ENCODE measurements at places on chromosomes 16 and 17. TPM values are rescaled to one million over a fixed set of nuclear protein-coding genes. Genes with fewer than 3 reads are reported as not detected.

SPATA32 gene
- not detected for polyA plus RNA-seq

MT4 gene
- not detected for polyA plus RNA-seq

PHF23 gene
- 56.3 TPM for polyA plus RNA-seq

BMERB1 gene
- 43.9 TPM for polyA plus RNA-seq

KRTAP3-1 gene
- not detected for polyA plus RNA-seq

RHBDF1 gene
- polyA plus RNA-seq = 50.2 TPM

TAT gene
- polyA plus RNA-seq = not detected

NPIPB9 gene
- 0.16 TPM for polyA plus RNA-seq

IL21R gene
- 0.52 TPM for polyA plus RNA-seq

TAC4 gene
- polyA plus RNA-seq = not detected

ITGA2B gene
- 0.31 TPM for polyA plus RNA-seq

DNA sequence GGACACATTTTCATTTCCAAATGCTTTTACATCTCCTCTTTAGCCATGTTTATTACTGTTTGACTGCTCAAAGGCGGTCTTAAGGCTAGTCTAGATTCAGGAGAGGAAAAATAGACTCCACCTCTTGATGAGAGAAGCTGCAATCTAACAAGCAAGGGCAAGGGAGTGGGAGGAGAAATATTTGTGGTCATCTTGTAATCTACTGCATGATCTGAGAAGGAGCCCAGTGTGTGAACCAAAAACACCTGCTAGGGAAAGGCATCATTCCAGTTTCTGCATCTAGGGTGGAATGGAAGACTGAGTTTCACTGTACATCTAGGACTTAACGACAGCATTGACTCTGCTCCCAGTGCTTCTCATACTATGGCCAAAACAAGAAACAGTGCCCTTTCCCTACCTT is 232.2 kb upstream of the HS3ST3A1 start:
- no peak for DNase-seq

DNA sequence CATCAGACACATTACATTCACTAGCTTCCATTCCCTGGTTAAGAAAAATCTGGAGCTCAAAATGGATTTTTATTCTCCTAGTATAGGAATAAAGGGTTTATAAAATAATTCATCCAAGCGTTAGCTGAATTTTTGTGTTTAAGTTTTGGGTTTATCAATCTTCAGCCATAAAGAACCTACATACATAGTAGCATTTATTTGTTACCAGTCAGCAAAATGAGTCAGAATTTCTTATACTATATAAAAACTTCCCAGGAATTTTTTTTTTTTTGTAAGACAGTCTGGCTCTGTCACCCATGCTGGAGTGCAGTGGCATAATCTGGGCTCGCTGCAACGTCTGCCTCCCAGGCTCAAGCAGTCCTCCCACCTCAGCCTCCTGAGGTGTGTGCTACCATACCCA is 40.2 kb upstream of the SLC12A3 start:
- no peak for DNase-seq

GRCh38 chr17:77492446-77493237 is 351.9 kb downstream of the SEC14L1 start:
- DNase-seq = no peak

DNA sequence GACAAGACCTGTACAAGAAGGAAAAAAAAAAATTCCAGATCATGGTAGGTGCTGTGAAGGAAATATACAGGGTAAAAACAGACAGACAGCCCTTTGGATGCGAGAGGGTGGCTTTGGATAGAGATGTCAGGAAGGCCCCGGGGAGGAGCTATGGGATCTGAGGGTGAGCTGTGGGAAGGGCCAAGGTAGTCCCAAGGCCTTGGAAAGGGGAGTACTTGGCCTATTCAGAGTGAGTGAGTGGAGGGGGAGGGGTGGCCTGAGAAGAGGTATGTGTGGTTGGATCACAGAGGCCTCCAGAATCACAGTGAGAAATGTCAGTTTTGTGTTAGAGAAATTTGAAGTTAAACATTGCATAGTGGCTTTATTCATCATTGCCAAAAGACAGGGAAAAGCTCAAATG is 31.2 kb upstream of the AKTIP start:
- no peak for DNase-seq

GRCh38 chr17:67474081-67474661 is 97.1 kb downstream of the PITPNC1 start:
- no peak for DNase-seq

DNA sequence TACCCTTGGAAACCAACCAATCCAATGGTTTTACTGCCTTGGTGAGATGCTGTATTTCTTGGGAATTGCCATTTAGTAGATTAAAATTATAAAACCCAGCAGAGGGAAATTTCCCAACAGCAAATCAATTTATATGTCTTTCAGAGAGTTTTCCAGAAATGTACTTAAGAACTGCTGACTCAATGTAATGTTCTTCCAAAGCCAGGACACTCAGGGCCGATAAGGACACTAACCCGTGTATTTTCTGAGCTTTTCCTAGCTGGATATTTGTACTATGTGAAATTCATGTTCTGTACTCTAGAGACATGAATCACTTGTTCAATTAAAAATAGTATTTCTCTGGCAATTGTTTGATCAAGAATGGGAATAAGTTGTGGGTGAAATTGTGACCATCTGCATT is 121.4 kb downstream of the KCNJ2 start:
- DNase-seq = no peak

DNA sequence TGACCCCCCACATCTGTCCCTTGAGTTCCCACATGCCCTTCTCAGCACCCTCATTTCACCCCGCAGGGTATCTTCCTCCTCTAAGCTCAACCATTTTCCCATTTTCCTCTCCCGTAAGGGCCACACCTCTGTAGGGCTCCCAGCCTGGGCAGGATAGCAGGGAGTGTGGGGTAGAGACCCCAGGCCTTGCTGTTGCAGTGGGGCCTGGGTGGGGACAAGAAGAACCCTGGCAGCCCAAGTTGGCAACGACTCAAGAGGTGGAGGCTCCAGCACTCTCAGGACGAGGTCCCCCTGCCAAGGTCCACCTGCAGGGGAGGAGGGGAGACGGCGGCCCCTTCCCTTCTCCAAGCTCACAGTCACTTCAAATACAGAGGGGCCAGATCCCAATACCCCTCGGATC is 2.0 kb upstream of the TMEM92 start:
- DNase-seq = no peak

GRCh38 chr17:5203908-5204294 is 12.2 kb upstream of the ZNF594 start:
- DNase-seq = peak; percentile 20

- DNase-seq = no peak
Measured at GRCh38 chr16:3131755-3132377, 3.0 kb upstream of the ZNF213 start.

DNA sequence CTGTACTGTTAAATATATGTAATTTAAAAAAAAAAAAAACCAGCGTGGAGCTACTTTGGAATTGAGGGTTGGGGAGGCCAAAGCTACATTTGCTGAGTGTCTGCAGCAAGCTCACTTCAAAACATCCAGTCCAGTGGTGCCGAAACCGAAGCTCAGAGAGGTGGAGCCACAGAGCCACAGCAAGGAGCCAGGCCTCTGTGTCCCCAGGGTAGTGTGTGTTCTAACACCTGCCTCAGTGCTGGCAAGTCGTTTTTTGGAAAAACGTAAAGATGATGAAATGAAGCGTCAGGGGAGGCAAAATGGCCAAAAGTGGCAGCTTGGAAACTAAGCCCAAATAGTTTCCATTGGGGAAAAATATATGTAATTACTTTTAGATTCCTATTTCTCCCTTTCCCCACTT is 36.1 kb upstream of the MRC2 start:
- DNase-seq = no peak

DNA sequence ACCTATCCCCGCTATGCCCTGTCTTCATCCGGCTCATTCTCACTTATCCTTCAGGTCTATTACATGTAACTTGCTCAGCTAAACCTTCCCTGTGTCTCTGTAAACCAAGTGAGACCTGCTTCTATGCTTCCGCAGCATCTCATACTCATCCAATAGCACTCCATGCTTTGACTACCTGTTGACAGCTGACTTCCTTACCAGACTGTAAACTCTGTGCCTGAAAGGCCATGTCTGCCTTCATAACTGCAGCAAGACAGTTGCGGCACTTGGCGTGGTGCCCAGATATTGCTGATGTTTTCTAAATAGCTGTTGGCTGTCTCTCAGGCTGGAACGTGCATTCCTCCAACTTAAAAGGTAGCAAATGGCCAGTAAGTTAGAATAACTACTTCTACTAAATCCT is 1.8 kb upstream of the OR1E1 start:
- no peak for DNase-seq

DNA sequence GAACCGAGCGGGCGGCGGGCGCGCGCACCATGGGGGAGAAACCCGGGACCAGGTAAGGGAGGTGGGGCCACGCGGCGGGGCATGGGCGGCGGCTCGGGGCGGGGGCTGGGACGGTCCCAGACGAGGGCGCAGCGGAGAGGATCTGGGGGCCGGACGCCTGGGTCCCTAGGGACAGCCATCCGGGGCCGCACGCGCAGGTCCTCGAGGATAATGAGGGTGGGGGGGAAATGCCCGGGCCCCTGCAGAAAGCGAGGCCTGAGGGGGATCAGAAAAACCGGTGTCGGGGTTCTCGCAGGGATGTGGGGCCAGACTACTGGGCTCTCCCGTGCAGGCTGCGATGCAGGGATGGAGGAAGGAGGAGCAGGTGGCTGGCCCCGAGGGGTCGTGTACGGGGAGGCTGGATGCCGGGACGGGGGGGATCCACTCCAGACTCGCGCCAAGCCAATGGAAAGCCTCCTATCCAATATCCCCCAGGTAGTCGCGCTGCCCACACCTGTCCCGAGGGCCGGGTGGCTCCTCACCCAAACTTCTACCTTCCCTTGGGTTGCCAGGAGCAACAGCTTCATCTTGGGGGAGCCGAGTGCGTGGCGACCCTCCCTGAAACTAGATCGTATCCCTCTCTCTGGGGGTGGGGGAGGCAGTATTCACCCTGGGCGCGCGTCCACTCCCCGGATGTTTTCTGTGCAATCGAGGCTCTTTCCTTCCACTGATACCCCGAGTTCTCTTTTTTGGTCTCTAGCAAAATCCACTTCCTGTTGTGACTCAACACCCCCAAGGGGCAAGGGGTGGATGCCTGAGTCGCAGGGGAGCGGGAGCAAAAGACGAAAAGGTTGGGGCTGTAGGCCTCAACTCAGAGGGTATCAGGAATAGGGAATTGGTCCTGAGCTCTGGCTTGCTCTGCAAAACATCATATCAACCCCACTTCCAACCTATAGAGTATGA is 532 bp downstream of the ARRB2 start:
- DNase-seq = no peak

GRCh38 chr17:7781429-7781828 is 52.6 kb upstream of the KDM6B start:
- DNase-seq = no peak

DNA sequence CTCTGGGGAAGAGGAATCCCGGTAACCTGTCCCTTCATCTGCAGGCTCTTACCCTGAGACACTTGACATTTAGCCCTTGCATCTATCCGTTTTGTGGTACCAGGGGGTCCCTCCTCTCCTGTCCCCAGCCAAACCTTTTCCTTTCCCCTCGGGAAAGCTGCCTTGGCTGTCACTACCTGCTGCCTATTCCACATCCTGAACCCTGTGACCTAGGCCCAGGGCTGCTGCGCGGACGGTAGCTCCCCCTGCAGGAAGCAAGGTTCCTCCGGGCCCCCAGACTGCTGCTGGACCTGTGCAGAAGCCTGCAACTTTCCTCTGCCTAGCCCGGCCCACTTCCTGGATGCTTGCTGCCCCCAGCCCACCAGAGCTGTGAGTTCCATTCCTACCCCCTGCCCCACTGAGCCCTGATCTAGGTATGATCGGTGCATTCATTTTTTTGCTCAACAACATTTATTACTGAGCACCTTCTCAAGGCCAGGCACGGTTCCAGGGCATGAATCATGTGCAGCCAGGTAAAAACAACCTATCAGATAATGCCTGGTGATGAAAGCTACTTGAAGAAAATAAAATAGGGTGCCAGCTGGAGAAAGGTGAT is 10.5 kb upstream of the ALDOA start:
- no peak for DNase-seq

- no peak for DNase-seq
Measured at GRCh38 chr17:35545150-35545549, 7.7 kb upstream of the SLFN12L start.

- DNase-seq = no peak
Measured at GRCh38 chr17:39225308-39225958, at the start of gene STAC2. Gene STAC2 (minus strand): TSS chr17:39225945. CDS start chr17:39225502, 443 bp downstream.

- DNase-seq = no peak
Measured at GRCh38 chr17:17636272-17636885, 44.9 kb upstream of the PEMT start.

- DNase-seq = no peak
Measured at GRCh38 chr17:17944743-17945142, 27.5 kb downstream of the TOM1L2 start.

GRCh38 chr16:30923554-30924075 is at the start of gene FBXL19:
Gene FBXL19 (plus strand): TSS chr16:30923572. CDS start chr16:30925755, 2,183 bp downstream.
- no peak for DNase-seq

DNA sequence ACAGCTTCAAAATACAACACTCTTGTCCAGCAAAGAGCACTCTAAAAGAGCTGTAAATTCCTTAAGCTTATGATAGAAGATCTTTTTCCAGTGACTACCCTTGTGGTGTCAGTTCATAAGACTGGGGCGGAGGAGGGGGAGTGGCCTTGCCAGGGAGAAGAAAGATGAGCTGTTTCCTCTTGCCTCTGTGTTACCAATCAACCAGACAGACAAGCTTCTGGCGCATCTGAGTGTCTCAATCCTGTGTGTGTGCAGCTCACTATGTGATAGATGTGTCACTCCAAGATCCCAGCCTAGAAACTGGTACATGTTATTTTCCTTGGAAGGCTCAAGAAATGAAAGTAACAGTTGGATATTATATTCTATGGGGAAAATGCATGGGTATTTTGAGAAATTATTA is 167.4 kb upstream of the CACNG3 start:
- DNase-seq = no peak

DNA sequence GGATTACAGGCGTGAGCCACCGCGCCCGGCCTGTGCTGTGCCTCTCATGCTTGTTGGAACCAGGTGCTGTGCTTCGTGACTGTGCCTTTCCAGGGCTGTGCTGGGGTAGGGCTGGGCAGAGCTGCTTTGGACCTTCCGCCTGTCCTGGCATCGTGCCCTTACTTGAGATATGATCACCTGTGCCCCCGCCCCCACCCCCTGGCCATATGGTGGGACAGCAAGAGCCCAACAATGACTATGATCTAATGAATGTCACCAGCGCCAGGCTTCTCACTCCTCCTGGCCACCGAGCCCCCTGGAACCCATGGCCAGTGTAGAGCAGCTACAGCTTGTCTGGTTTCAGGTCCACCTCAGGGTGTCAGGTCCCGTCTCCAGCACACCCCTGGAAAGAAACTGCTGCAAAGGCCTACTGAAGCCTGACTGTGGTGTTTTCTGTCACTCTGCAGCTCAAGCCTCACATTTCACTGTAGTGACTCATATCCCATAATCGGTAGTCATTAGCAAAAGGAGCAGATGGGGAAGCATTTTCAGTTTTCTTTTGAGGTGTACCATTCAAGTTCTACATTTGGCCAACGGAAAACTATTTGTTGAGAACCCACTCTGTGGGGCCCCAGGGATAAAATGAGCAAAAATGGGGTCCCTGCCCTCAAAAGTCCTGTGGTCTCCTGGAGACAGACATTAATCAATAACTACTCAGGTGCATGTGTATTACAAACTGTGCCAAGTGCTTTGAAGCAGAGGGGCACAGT is 22.1 kb downstream of the FCSK start:
- DNase-seq = peak; percentile 50

GRCh38 chr17:44439168-44439567 is 49.7 kb upstream of the ITGA2B start:
- DNase-seq = no peak

Measured in AG04450 (cell line).